ENCODE measurements at places on chromosomes 12 and 14.

GRCh38 chr12:2180737-2181082 is 127.9 kb downstream of the CACNA1C start:
- no peak for DNase-seq

- DNase-seq: no peak
Measured at GRCh38 chr14:67942080-67942710, 122.6 kb downstream of the RAD51B start.

DNA sequence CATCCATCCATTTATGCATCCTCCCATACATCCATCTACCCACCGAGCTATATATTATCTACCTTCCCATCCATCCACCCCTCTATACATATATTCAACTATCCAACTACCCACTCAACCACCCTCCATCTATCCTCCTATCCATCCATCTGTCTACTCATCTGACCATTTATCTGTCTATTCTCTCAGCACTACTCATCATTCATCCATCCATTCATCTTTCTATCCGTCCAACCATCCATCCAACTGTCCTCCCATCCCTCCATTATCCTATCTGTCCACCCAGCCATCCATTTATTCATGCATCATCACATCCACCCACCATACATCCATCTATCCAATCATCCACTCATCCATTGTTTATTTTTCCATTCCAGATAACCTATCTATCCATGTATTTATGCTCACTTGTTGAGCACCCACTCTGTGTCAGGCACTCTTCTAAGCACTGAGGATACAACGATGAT is 11.5 kb downstream of the ASB2 start:
- DNase-seq: no peak

GRCh38 chr12:94126067-94126466 is 22.3 kb upstream of the PLXNC1 start:
- DNase-seq: no peak

DNA sequence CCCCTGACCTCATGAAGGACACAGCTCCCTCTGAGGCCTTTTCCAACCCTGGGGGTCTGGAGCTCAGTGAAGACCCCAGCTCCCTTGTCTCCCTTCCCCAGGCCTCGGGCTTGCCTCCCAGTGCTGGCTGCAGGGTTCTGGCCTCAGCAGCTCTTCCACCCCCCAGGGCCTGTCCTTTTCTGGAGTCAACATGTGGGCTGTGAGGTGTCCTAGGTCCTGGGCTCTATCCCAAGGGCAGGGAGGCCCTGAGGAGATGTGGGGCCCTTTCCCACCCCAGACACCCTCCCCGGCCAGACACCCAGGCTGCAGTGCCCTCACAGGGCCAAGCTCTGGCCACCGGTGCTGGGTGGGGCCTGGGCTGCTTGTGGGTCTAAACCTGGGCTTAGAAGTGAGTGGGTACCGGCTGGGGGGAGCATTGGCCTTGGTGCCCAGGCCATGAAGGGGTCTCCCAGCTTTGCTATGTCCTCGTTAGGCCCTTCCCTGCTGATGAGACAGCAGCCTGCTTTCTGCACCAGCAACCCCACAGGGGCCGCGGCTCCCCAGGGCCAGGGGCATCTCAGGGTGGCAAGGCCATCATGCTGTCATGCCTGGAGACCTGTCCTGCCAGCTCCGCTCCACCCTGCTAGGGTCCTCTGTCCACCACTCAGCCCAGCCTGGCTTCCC is 2.7 kb upstream of the CRIP2 start:
- DNase-seq: no peak

GRCh38 chr14:104789752-104790743 is 5.5 kb downstream of the AKT1 start:
- DNase-seq: no peak

DNA sequence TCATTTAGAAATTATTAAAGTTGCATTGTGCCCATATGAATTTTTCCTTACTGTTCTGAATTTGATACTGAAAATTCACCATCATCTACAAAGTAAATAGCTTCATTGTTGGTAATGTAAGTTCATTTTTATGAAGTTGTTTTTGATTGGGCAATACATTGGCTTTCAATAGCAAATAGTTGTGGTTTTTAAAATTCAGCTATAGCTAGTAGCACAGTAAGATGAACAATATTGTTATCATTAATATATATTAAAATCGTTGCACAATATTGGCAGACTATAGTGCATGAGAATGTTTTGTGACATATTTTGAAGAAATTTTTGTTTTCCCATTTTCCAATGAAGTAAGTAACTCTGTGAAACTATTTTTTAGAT is 575.0 kb downstream of the PRKD1 start:
- peak; percentile 25 for DNase-seq

- no peak for DNase-seq
Measured at GRCh38 chr12:106767206-106767605, 7.3 kb upstream of the RIC8B start.

DNA sequence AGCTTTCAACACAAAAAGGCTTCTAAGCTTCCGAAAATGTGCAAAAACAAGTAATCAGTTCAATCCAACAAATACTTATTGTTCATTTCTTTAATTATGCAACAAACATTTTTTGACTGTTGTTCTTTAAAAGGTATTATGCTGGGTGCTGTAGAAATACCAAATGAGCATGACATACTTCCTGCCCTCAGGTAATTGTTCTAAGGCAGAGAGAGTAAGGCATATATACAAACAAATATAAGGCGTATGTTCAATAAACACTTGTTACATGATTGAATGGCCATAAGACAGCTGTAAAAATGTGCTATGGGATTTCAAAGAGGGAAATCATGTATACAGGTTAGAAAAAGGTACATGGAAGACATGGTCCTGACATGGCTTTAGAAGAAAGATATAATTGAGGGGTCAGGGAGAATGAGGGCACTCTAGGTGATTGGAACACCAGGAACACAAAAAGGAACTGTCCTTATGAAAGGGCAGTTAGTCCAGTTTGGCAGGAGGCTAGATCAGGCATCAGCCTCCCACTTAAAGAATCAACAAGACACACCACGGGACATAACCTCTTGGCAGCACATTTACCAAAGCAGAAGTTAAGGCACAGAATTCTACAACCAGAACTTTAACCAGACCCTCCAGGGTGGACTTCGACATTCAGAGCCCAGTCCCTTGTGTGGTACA is 135.8 kb upstream of the SCAF11 start:
- no peak for DNase-seq

DNA sequence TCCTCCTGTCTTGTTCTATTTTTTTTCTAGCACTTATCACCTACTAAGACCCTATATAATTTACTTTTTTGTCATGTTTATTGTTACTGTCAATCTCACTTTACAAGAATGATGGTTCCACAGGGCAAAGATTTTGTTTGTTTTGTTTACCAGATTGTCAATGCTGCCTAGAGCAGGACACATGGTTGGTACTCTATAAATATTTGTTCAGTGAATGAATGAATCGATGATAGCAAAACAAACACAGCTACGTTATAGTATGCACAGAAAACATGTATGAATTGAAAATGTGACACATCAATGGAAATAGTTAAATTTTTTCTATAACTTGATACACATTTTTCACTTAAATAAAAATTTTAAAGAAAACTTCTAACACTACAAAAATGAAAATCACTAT is 67.1 kb upstream of the KRR1 start:
- DNase-seq: no peak

DNA sequence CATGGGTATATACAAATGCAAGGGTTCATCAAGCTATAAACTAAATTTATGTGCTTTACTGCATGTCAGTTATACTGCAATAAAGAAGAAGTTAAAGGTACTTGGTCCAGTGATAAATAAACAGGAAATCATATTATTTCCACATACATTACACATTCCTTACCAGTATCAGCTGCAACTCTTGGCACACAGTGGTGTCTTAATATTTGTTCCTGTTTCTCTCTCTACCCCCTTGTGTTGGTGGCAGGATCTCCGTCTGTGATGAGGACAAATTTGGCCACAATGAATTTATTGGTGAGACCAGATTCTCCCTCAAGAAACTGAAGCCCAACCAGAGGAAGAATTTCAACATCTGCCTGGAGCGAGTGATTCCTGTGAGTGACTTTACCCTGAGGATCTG is 19.2 kb upstream of the OAS1 start:
- DNase-seq: no peak

DNA sequence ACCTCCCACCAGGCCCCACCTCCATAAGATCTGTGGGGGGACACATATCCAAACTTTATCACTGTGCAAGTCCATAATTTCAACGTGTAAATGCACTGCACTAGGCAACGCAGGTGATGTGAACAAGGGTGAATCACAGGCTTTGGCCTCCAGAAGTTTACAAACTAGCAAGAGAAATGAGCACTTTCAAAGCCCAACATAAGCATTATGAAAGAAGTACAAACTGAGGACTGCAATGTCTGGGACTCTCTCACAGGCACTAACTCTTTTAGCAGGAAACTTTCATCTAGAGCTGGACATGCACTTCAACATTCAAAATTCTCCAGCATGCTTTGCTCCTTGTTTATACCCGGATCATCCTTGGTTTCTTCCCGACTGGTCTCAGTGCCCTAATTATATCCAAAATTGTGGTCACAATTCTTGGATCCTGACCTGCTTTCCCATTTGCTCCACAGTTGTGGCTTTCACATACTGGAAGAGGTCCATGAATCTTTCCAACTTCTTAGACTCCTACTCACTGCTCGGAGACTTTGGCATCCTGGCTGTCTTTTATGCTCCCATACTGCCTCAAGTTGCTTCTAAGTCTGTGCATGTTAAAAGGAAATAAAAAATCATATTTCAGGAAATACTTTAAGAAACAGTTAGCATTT is 44.9 kb upstream of the STRAP start:
- DNase-seq: peak; percentile 95

DNA sequence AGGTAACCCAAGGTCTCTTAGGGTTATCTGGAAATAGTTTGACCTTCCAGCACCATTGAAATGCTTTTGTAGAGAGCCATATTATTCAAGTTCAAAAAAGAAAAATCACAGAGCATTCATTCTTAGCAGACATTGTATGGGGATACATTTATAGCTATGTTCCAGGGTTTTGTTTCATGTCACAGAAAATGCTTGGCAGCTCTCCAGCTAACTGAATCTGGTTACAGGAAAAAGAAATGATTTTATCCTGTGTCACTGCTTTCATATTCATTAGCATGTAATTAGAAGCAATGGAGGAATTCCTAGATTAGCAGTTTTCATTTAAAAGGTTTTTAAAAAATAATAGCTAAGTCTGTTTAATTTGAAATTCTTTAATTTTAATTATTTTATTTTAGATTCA is 78.9 kb downstream of the SNAPC1 start:
- DNase-seq: peak; percentile 28

- DNase-seq: peak; percentile 96
Measured at GRCh38 chr12:5258498-5258897, 173.4 kb upstream of the NTF3 start.

GRCh38 chr12:62210422-62210821 is 49.8 kb upstream of the USP15 start:
- DNase-seq: peak; percentile 25

GRCh38 chr14:55348766-55349453 is 62.7 kb downstream of the ATG14 start:
- DNase-seq: no peak

DNA sequence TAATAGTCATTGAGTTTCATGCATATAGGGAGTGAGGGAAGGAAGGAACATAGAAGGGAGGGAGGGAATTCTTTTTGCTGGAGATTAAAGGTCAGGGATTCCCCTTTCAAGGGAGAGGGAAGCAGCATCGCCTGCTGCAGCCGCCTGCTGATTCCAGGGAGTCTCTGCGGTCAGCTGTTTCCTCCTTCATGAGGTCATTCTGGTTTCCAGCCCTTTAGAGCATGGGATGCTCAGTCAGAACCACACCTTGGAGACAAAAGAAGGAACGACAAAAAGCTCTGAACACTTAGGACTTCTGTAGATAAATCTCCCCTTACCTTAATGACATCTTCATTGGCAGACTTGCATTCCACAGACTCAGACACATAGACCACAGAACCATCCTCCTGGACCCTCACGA is 923.0 kb upstream of the TMEM132C start:
- no peak for DNase-seq

DNA sequence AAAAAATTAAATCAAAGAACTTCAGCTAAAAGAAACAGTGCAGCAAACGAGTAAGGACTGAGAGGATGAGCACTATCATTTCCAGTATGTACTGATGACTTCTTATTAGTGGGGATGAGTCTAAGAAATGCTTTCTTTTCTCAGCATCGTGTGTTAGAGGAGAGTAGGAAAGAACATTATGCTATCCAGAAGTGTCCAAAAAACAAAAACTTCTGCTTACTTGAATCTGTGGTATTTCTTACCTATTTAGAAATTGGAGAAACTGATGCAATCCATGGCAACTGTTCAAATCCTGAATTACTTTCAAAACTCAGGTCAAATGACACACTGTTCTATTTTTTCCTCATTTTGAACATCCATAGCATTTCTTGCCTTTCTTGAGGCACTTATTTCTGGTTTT is 23.7 kb downstream of the ABCD2 start:
- peak; percentile 13 for DNase-seq

DNA sequence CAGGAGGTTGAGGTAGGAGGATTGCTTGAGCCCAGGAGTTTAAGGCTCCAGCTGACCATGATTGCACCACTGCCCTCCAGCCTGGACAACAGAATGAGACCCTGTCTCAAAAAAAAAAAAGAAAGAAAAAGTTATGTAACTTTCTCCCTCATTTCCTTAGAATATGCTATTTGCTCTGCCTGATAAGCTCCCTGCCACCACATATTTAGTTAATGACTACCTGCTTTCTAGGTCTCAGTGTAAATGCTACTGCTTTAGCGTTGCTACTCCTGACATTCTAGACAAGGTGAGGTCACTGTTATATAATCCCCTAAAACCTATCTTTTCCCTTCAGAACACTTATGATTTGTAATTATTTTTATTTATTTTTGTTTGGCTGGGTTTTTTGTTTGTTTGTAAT is 86.3 kb upstream of the AMN1 start:
- no peak for DNase-seq

GRCh38 chr12:89890161-89890560 is 181.5 kb upstream of the ATP2B1 start:
- no peak for DNase-seq

DNA sequence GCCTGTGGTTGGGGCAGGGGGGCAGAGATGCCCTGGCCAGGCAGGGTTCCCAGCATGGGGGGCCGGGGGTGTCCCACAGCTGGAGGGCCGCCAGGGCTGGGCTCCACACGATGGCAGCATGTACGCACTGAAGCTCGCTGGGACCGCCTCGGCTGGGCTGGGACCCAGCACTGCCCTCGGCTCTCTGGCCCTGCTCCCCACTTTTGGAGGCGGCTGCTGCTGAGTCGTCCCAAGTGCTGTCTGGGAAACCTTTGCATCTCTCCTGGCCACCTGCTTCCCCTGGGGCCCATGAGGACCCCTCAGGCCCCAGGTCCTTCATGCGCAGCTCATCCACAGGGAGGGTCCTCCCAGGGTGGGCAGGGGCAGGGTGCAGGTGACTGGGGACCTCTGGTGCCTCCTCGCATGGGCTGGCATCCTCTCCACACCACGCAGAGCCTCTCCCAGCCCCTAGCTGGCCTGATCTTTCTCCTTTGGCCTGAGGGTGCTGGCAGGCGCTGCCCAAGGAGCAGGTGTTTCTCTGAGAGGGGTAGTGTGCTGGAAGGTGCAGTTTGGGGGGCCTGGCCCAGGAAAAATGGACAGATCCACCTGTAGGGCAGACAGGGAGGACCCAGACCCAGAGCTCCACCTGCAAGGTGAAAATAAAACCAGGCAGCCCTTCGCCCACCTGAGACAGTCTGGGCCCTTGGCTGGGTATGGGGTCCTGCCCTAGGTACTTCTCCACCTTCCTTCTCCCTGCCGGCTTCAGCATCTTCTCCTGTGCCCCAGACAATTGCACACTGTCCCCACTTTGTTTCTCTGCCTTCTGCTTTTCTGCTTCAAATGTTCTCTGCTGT is 46.9 kb downstream of the DLK1 start:
- no peak for DNase-seq

Data from fibroblast of upper back skin (primary cell).